Left colon (tissue), 2 donors: ENCODE measurements at places on chromosomes 13 and 19. TPM values are rescaled to one million over a fixed set of nuclear protein-coding genes. Genes with fewer than 3 reads are reported as not detected.

The LGALS4 gene
- 8,588 TPM for total RNA-seq

The ZNF506 gene
- total RNA-seq = 18.9 TPM

The CHST8 gene
- not detected for total RNA-seq

The NAXD gene
- 35.9 TPM for total RNA-seq

The WDR88 gene
- total RNA-seq = not detected

The CRX gene
- total RNA-seq = not detected

The NLRP4 gene
- total RNA-seq = not detected

The ATXN8OS gene
- total RNA-seq = not detected
